ENCODE measurements at places on chromosomes 5 and 9.
A peak's percentile ranks its signal among the peaks of the same experiment; 100 is the strongest.

DNA sequence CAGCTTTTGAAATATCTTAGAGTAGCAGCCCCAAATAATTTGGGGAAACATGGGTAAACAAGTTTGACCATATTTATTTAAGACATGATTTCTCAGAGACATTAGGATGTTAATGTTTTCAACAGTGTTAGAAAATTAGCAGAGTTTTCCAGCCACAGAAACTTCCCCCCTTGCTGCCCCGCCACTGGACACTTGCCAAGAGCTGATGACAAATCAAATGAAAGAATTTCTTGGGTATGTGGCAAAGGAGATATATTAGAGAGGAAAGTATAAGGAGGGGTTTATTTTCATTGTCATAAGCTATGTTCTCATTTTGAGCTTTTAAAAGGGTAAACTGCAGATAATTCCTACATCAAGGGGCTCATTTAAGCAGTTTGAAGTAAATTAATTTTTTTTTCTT lies 15.9 kb downstream of the GABRA1 start:
- no peak for DNase-seq

DNA sequence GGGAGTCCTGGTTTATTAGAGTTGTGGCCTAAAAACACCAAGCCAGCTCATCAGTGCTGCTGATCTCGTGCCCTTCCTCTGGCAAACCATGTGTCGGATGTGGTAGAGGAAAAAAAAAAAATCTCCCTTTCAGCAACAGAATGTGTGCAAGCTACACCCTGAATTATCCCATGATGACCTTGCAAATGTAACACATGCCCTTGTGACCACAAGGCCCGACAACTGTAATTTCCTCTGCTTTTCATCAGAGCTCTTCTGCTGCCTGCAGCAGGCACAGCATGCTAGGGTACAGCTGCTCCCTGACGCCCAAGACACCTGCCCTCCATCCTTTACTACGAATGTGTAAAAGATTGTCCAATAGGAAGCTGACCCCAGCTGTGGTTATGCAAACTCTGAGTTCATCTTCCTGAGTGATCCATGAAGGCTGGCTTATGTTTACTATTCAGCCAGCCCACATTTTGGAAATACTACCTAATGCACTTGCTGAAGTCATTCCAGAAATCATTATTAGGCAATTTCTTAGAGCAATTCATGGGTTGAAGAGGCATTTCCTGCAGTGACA lies 14.6 kb upstream of the BNC2 start:
- DNase-seq: no peak

- no peak for DNase-seq
Measured at GRCh38 chr5:125106881-125107280, 360.4 kb upstream of the ZNF608 start.

GRCh38 chr5:96235008-96235910 lies 197.8 kb downstream of the PCSK1 start:
- DNase-seq: no peak

- DNase-seq: no peak
Measured at GRCh38 chr5:35171078-35171477, 59.2 kb downstream of the PRLR start.

- peak; percentile 12 for DNase-seq
Measured at GRCh38 chr5:135246923-135247795, 151.9 kb downstream of the MACROH2A1 start.

GRCh38 chr5:165573445-165573844 lies 2068.0 kb downstream of the MAT2B start:
- DNase-seq: no peak

DNA sequence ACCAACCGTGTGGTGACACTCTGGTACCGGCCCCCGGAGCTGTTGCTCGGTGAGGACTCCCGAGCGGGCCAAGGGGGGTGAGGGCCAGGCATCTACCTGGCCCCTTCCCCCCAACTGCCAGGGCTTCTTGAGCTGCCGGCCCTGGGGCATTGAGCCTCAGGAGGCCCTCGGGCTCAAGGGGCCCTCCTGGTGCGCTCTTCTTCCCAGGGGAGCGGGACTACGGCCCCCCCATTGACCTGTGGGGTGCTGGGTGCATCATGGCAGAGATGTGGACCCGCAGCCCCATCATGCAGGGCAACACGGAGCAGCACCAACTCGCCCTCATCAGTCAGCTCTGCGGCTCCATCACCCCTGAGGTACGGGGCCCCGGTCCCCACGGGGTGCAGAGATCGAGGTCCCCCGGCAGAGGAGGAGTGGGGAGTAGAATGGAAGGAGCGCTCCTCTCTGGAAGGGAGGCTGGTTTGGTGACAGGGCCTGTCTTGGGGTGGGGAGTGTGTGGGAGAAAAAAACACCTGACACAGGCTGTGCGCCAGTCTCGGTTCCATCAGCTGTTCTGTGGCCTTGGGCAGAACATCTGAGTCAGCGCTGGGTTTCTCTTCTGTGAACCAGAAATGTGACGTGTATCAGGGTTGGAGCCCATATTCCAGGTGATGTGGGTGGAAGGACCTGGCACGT lies 2.6 kb downstream of the CDK9 start:
- DNase-seq: peak; percentile 53

All from activated CD4-positive, alpha-beta memory T cell treated with anti-CD3 and anti-CD28 coated beads, Interleukin-2, amount 10 ng/mL, durations not matched to agents 7 days and 5 days (primary cell).